ENCODE measurements at places on chromosomes 3 and 15.

DNA sequence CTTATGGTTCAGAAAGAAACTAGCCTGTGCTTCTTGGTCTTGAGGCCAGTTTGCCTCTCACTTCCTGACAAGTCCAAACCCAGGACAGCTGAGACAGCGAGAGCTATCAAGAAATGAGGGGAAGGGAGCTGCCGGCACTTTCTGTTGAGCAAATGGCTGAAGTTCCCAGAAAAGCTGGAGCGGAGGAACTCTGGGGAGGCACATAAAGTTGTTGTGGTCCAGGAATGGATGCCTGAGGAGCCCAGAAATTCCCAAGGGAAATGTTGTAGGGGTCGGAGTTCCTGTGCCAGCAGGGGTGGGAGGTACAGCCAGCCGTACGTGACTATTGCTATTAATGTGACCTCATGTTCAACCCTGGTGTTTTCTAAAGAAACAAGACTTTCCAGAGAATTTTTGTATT, 98.8 kb upstream of the TNFAIP8L3 start:
- DNase-seq, result no peak

DNA sequence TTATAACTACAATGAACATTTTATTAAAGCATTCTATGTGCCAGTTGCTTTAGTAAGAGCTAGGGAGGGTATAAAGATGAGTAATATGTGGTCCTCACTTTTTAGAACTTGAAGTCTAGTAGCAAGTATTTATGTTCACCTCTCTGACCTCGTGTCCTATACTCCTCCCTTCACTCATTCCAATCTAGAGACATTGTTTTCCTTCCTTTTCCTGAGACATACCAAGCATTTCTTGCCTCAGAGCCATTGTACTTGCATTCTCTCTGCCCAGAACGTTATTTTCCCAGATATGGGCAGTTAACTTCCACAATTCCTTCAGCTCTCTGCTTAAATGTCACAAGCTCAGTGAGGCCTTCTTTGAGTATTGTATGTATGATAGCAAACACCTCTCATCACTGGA, 408.6 kb downstream of the PDCD6IP start:
- peak; percentile 76 for DNase-seq

DNA sequence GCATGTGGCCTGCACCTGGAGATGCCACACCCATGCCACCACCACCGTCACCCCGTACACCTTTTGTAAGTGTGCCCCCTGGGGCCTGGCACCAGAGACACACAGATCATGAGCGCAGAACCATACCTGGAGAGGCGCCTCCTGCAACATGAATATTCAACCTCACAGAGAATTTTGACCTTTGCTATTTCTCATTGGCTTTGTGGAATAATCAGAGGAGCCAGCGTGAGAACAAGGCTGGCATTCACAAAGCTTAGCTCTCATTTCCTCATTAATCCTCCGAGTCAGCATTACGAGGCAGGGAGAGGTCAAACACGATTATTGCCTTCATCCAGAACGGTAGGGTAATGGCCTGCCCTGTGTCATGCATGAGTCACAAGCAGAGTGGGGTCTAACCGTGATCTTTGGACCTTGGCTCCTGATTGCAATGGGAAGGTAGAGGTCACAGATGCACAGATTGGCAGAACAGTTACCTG, 73.0 kb upstream of the POMGNT2 start:
- peak; percentile 59 for DNase-seq

GRCh38 chr3:8509961-8510360, 8.3 kb downstream of the LMCD1 start:
- DNase-seq, result peak; percentile 97

DNA sequence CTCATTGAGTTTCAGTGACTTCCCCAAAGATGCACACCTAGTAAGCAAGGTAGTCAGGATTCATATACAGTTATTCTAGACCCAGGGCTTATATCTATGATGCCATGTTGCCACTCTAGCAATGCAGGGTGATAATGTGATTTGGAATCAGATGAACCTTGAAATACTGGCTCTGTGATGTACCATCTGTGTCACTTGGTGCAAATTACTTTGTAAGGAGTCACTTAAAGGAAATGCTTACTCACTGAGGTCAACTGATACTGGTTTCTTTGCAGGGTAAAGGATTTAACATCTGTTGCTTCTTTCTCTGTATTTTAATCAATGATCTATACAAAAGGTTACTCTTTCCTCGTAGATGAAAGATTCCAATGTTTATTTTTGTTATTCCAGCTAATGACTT, 10.8 kb downstream of the ASB14 start:
- DNase-seq, result no peak

DNA sequence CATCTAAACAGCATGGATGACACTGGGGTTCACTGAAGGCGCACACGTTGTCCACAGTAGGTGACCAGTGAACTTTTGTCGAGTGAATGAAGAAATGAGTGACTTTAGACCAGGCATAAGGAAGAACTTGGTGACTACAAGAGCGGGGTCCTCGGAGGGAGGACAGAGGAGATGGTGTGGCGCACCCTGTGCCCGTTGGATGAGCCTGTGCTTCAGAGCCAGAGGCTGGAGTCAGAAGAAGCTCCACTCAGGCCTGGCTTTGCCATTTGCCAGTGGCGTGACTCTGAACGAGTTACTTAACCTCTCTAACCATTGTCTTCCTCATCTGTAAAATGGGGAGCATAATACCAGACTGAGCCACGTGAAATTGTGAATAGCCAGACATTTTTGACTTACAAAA, 42.2 kb downstream of the MUC4 start:
- no peak for DNase-seq

DNA sequence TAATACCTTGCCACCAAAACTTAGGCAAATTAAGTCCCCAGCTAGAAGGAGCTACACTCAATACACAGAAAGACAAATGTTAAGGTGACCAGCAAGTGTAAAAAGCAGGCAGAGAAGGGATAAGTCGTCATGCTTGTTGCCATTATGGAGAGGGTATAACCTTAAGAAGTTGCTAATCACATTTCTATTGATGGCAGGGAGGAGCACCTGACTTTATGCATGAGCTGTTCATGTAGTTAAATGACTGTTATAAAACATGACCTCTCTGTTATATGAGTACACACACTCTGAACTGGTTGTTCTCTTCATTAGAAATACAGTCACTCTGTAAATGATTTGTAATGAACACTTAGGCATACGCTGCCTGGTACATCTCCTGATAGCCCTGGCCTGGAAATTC, 6.6 kb upstream of the CCNL1 start:
- DNase-seq, result peak; percentile 61

DNA sequence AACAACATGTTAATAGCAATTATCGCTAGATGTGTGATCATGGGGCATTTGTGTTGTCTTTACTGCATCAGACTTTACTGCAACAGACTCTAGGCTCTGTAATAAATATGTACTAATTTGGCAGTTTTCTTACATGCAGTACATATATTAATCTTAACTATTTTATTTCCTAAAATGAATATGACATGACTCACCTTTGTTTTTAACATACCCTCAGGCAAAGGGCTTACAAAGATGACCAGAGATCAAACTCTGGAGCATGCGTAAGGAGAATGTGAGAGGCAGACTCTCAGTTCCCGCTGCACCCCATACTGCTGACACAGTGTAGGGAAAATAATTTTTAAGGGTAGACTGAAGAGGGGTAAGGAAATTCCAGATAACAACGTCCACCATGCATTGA, 7.2 kb upstream of the FAM174B start:
- no peak for DNase-seq

- no peak for DNase-seq
Measured at GRCh38 chr3:46027736-46028397, 584 bp upstream of the XCR1 start.

GRCh38 chr3:5692446-5692845, 504.9 kb downstream of the EDEM1 start:
- no peak for DNase-seq

GRCh38 chr3:45779746-45780735, 16.3 kb downstream of the SLC6A20 start:
- no peak for DNase-seq

- no peak for DNase-seq
Measured at GRCh38 chr3:42996633-42997075, 17.5 kb downstream of the GASK1A start.

- no peak for DNase-seq
Measured at GRCh38 chr15:23686466-23687142, 501 bp downstream of the NDN start.

DNA sequence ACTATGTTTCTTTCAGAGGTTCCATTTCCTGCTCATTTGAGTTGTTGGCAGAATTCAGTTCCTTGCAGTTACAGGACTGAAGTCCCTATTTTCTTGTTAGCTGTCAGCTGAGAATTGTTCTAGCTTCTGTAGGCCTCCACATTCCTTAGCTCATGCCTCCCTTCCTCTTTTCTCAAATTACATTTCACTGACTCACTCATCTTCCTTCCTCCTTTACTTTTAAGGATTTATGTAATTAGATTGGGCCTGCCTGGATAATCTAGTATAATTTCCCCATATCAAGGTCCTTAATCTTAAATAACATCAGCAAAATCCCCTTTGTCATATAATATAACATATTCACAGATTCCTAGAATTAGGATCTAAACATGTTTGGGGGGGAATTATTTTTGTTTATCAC, 40.6 kb upstream of the RBMS3 start:
- DNase-seq, result peak; percentile 29

DNA sequence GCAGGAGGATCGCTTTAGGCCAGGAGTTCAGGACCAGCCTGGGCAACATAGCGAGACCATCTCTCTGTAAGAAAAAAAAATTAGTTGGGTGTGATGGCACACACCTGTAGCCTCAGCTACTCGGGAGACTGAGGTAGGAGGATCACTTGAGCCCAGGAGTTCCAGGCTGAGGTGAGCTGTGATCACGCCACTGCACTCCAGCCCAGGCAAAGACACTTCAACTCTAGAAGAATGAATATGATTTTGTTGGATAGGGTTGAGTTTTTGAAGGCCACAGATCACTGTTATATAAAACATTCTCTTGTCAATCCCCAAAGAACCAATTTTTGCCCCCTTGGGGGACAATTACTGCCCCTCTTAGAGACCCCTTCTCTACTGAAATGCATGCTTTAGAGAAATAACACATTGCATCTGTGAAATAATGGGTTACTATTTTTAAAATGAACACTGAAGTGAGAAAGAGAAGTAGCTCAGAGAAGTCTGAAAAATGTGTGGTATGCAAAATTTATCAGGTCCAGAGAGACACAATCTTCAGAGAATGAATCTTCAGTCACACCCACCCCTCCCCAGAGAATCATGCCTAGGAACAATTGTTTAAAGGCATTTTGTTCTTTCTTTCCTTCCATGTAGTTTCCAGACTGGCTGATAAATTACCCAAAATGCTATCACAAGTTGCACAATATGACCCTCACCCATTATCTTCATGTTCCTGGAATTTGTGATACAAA, 42.7 kb downstream of the METTL6 start:
- no peak for DNase-seq

- no peak for DNase-seq
Measured at GRCh38 chr3:38454884-38455638, 1.4 kb downstream of the ACVR2B start.

DNA sequence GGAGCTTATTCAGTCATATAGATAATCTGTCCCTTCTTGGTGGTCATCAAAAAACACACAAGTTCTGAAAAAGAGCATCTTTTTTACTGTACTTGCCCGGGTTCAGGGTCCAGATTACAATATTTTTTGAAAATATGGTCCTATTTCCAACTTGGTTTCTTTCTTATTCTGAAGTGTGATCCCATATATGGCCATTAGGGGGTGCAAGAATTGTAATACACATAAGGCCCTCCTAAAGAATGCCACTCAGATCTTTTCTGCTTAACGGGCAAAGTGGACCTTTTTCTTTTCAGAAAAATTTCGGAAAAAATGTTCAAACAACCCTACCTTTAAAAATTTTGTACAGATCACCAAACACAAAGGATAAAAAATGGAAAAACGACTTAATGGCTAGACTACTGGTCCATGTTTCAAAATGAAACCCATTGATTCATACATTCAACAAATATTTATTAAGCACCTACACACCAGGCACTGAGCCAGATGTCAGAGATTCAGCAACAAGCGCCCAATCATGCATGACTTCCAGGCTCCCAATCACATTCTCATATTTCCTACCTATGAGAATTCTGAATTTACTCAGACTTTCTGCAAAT, 102.0 kb upstream of the MYRIP start:
- DNase-seq, result peak; percentile 9

DNA sequence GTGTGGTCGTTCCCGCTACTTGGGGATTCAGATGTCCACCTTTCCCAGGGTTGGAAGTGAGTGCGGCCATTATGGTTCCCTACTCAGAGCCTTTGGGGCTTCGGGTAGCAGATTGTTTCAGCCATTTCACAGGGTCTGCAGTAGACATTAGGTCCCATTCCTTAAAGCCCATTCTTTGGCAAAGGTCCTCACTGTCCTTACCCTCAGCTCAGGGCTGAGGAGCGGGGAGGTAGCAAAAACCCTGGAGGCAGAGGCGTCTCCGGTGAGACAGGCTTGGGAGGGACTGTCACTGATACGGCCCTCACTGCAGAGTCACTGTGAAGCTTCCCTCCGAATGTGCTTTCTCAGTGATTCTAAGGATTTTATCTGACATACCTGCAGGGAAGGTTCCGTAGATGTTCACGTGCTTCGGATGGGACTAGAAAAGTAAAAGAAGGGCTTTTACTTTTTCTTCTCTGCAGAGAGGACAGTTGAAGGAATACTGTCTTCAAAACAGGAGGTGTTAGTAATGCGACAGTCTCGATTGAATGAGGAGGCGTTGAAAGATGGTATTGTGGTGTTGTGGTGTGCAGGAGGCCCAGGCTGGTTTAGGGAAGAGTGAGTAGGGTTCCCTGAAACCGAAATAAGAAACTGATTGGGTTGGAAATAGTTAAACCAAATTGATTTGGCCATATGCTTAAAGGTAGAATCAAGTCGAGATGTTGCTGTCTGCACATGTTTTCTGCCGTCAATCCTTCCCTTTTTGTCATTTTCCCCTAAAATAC, 630 bp downstream of the ATP6V1A start:
- no peak for DNase-seq

GRCh38 chr3:53131096-53131495, 861 bp upstream of the RFT1 start:
- DNase-seq, result no peak

DNA sequence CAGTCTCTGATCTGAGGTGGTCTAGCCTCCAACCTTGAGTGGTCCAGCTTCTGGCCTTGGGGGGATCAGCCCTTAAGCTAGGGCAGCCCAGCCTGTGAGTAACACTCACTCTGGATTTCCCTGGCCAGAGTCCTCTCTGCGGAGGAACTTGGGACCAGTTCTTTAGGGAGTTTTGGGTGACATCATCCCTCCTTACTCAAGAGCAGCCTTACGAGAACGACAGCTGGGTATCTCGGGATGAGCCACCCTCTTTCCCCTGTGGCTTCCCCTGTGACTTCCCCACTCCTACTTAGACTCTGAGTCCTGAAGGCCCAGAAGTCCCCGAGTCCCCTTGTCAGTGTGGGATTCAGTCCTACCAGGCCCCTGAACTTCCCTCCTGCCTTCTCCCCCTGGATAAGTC, 10.2 kb upstream of the PLXND1 start:
- no peak for DNase-seq

DNA sequence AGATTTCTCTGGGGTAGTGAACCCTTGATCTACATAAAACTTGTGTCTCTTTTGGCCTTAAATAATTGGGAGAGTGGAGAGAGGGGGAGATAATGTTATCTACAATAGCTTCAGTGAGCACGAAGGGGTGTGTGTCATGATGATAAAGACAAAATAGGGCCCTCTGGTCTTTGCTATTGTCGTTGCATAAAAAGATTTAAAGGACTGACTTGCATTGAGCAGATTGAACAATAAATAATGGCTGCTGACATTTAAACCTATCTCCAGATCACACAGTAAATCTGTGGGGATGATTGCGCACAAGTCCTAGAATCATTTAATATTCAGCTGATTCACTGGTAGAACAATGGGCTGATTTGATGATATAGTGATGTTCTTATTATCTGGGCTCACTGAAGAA, 71.3 kb upstream of the GAP43 start:
- DNase-seq, result no peak

- no peak for DNase-seq
Measured at GRCh38 chr15:59991834-59992233, 12.3 kb upstream of the FOXB1 start.

Measured in kidney epithelial cell (primary cell).